CD8-positive, alpha-beta T cell (primary cell): ENCODE measurements at places on chromosomes 12 and 14. TPM values are rescaled to one million over a fixed set of nuclear protein-coding genes. Genes with fewer than 3 reads are reported as not detected.
A peak's percentile ranks its signal among the peaks of the same experiment; 100 is the strongest.

- peak; percentile 98 for DNase-seq
Observed at GRCh38 chr12:6961278-6961694, 9.2 kb downstream of the PHB2 start.

DNA sequence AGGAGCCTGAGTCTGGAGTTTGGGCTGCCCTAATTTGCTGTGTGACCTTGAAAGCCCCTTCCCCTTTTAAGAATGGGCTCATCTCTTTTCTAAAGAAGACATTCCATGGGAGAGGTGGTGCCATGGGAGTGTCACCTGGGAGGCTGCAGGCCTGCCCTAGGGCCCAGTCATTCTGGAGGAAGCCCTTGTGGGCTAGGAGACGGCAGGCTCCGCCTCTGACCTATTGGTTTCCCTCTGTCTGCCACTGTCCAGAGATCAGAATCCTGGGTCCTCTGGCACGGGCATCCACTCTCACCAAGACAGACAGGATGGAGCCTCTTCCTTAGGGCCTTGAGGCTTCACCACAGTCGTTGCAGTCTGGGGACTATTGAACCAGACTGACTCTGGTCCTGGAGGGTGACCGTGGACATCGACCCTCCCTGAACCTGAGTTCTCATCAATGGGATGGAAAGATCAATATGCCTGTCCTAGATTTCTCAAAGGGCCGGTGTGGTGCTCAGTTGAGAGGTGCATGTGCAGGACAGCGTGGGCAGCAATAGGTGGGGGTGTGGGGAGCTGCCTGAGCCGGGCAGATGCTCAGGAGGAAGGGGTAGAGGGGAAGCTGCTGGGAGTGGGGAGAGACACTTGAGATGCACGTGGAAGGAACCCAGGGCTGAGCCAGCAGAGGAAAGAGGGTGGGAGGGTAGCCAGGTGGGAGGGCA lies 12.2 kb upstream of the CLMN start:
- no peak for DNase-seq

GRCh38 chr12:54051874-54052437 lies 1.7 kb upstream of the HOXC4 start:
- DNase-seq, result no peak

DNA sequence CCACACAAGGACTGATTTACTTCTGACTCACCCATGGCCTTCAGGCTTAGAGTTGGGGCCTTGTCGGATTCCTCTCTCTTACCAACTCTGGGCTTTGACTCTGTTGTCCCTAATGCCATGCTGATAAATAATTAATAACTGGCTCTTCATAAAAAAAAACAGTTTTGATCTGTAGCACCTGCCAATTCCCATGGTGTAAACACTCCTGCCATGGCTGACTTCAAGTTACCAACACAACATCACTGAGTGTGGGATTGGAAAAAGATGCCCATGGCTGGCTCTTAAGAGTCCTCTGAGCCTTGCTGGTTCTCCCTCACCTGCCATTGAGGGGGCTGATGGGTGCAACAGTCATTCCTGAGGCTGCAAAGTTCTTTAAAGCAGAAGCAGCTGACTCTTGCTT lies 104.8 kb downstream of the KIF26A start:
- no peak for DNase-seq

The ACOT4 gene
- total RNA-seq, result 0.81 TPM

The CMAS gene
- 4.4 TPM for total RNA-seq

The AQP5 gene
- not detected for total RNA-seq

The FOXN3 gene
- total RNA-seq, result 134 TPM

The TAS2R30 gene
- total RNA-seq, result 2.9 TPM

The C12orf42 gene
- total RNA-seq, result 8.8 TPM
